CD4-positive, alpha-beta T cell treated with Interleukin-4 for 4 hours (primary cell): ENCODE measurements at places on chromosomes 2 and 18.

DNA sequence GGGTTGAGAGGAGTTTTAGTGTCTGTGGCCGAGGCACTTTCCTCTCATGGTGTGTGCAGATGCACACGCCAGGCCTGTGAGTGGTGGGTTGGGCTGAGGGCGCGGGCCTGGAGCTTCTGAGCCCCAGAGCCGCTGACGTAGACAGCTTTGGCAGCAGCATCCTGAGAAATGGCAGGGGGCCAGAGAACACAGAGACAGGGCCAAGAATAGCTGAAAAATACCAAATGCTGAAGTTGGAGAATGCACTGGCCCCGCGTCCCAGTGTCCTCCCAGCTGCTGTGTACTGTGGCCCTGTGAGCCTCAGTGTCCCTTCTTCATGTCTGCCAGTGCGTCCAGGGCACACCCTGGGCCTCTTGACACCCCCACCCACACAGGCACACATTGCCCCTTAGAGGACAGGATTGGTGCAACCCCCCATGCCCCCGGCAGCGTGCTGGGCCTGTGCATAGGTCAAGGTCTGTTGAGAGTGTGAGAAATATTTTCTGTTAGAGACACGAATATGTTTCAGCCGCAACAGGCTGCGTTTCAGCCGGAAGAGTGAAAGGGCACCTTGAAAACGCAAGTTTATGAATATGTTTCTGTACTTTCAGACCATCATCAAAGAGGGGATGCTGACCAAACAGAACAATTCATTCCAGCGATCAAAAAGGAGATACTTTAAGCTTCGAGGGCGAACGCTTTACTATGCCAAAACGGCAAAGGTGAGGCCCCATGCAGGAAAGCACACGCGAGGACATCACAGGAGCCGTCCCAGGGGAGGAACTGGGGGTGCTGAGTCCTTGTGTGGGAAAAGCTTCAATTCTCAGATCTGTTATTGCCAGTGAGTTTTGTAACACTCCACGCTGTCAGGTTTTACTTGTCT is 33.6 kb downstream of the DGKD start:
- DNase-seq = no peak

DNA sequence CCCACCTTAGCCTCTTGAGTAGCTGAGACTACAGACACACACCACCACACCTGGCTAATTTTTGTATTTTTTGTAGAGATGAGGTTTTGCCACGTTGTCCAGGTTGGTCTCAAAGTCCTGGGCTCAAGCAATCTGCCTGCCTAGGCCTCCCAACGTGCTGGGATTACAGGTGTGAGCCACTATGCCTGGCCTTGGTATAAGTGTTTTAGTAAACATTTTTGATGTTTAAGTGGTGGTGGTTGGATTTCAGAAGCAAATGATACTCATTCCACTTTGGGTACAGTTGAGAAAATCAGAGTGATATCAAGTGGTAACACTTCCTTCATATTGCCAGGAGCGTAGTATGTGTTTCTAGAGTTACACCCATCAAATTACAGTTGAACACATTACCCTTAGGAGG is 25.4 kb downstream of the ACADL start:
- DNase-seq = no peak

DNA sequence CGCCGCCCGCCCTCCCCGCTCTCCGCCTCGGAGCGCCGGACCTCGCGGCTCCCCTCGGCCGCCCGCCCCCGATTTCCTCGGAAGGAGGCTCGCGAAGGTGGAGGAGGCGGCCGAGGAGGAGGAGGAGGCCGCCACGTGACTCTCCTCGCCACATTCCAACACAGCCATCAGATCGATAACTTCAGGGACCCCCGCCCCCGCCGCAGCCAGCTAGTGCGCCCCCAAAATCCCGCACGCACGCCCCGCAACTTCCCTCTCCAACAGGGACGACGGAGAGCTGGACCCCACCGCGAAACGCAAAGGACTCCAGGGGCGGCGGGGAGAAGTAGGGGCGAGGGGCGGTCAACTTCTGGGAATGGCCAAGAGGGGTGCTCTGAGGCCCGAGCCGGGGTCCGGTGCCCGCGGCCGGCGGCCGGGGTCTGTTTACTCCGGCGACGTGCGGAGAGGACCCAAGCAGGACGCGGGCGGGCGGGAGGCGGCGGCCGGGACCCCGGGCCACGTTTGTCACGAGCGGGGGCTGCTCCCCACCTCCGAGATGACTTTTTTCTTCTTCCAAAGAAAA is 2.0 kb downstream of the ZNF521 start:
- DNase-seq = no peak

- DNase-seq = no peak
These were observed 183.0 kb downstream of the PMAIP1 start for GRCh38 chr18:60082790-60083189.

DNA sequence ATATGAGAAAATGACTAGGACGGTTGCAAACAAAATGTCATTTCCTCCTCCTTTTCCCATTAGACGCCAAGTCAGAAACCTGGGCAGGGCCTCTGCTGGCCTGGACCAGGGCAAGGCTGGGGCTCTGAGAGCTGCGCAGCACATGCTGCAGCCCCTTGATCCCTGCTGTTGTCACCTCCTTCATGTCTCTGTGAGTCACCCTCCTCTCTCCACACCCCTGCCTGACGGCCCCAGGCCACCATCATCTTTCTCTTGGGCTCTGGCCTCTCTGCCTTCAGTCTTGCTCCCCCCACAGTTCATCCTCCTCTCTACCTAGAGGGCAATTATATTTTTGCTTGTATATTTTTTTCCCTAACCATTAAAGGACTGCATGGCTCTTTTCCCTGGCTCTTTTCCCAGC is 10.0 kb downstream of the FLACC1 start:
- no peak for DNase-seq

GRCh38 chr2:144162652-144163051 is 357.3 kb downstream of the ZEB2 start:
- DNase-seq = peak; percentile 50

GRCh38 chr2:127542231-127542630 is 6.7 kb downstream of the MYO7B start:
- DNase-seq = no peak

- DNase-seq = no peak
These were observed 8.2 kb downstream of the GDF7 start for GRCh38 chr2:20674974-20675679.

DNA sequence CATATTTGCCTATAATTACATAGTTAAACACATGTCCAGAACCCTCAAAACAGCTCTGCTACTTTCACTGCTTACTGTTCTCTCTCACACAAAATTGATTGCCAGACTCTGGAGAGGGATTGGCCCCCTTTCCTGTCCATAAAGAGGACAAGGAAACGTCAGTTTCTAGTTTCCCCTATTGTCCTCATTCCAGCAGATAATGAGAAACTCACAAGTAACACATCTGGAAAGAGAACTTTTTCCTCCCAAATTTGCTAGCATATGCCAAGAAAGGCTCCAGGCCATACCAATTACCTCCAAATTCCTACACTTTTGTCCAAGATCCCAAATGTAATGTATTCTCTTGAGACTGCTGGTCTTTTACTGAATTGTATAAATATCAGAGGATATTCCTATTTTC is 200.5 kb downstream of the EXOC6B start:
- DNase-seq = no peak
